ENCODE measurements at places on chromosomes 3 and 15.
A peak's percentile ranks its signal among the peaks of the same experiment; 100 is the strongest.

DNA sequence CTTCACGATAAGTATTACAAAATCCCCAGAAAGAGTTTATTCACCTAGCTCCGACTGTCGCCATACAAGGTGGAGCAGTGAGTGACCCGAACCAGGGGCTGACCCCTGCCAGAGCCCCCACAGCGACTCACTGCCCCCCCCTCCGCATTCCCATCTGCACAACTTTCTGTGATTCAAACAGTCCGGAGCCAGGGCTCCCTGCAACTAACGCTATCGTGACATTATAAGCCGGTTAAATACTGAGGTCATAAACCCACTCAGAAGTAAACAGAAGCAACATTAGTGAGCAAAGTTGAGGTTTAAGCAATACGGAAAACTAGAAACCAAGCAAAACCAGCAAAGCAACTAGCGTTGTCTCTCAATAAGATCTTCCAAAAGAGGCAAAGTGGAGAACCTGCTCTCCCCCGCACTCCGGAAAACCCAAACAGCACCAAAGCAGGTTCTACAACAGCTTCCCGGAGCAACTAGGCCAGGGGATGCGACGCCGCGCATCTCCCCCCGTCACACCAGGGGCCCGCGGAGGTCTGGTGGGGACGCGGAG, 642 bp downstream of the SCAP start:
- peak; percentile 39 for DNase-seq

DNA sequence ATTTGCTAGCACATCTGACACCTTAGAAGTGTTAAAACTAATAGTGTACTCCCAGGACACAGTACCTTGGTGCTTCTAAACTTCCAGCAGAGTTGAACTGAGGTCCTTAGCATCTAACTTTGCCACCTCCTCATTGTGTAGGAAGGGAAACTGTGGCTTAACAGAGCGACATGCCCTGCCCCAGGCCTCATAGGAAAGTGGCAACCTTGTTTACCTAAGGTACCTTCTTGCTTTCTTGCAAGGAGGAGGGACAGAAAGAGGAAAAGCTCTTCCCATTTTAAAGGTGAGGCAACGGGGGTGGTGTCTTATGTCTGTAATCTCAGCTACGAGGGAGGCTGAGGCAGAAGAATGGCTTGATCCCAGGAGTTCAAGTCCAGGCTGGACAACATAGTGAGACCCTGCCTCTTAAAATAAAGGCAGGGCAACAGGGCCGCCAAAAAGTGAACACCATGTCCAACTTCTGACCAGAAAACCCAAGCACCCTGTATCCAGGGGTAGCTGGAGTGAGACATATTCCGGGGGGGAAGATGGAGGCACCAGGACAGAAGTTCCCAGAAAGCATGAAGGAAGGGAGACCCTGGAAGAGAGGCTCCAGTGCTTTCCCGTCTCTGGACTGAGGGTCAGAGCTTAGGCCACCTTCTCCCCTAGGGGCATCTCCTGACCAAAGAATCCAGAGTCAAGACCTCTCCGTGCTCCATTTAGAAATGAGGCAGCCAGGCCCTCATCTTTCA, 540 bp upstream of the KLHL40 start:
- no peak for DNase-seq

DNA sequence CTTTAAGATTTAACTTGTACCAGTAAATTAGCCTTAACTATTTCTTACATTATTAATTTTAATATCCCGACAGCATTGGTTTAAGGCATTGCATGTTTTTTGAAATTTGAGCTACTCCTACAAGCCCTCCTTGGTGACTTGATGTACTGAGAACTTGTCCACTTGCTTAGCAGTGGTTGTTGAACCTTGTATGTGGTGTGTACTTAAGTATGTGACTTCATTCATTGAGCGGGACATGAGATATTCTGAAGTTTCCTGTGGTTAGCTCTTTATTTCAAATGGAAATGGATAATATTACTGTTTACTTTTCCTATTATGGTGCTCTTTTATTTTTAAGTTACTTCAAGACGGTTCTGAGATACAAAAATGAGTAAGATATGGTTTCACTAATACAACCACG, 3.6 kb upstream of the COL6A5 start:
- DNase-seq, result no peak

DNA sequence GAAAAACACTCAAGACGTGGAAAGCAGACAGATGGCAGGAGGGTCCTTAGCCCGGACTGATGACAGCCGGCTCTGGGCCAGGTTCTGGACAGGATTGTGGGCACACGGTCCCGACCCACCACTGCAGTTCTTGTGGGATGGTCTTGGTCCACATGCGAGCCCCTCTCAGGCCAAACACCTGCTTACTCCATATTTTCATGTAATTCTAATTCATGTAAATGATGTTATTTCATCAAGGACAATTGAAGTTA, 32.6 kb downstream of the TM2D3 start:
- DNase-seq, result no peak

- DNase-seq, result no peak
These were observed 142.7 kb downstream of the ULK4 start for GRCh38 chr3:41819236-41819635.

DNA sequence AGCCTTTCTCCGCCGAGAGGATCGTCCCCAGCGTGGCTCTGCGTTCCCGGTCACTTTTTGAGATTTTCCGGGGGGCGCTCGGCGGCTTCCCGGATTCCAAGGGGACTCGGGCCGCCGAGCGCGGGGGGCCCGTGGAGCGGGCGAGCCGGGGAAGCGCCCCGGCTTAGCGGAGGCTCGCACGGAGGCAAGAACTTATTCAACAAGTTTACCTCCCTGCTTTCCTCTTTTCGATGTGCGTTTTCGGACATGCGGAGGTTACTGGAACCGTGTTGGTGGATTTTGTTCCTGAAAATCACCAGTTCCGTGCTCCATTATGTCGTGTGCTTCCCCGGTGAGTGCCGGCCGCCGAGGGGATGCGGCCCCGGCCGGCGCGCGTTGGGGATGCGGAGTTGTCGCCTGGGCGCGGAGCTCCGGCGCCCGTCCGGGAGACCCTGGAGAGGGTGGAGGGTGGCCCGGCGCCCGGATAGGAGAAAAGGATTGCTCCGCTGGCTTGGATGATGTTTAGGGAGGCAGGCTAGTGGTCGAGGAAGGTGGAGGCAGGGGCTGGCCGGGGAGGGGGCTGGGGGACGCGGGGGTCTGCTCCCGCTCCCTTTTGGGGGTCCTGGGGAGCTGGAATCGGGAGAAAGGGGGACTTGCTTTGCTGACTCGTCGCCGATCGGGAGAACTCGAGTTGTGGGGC, 810 bp downstream of the PTPRG start:
- no peak for DNase-seq

- peak; percentile 34 for DNase-seq
These were observed 46.5 kb downstream of the CD86 start for GRCh38 chr3:122101646-122102045.

- DNase-seq, result peak; percentile 22
These were observed 73.0 kb downstream of the SUMF1 start for GRCh38 chr3:4394048-4394447.

DNA sequence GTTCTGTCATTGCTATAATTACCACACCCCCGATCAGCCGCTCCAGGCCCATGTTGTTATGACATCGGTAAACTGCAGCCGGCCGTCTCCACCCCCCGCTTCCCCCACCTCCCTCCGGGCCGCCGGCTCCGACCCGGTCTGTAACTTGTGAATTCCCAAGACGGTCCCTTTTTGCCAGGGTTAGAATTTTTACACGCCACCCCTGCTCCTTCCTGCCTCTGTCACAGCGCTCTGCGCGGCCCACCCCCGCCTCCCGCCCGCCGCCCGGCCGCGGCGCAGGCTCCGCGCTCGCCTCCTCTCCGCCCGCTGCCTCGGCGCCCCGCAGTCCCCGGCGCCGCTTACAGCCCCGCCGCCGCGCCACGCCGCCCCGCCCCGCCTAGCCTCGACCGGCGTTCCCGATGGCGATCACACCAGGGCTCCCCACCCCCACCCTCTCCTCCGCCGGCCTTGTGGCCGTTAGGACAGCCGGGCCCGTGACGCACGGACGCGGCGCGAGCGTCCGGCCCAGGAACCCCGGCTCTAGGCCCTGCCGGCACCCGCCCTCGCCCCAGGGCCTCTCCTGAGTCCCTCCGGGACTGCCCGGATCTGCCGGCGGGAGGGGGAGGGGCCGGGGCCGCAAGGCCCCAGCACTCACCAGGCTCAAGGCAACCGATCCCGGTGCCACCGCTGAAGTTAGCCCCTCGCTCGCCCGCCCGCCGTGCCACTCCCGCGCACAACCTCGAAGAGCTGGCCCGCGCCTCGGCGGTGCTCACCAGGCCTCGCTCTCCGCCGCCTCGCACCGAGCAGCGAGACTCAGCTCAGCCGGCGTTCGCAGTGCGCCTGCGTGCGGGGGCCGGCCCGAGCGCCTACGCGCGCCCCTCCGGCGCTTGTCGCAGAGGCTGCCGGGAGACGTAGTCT, at the start of gene KPNA1:
Gene KPNA1, minus strand, starts transcription at position 817 of the 897 bp plus-strand sequence. CDS start 18,374 bp downstream, outside the sequence.
- DNase-seq, result peak; percentile 87

All from stimulated activated CD4-positive, alpha-beta T cell treated with anti-CD3 and anti-CD28 coated beads, Interleukin-4, amount 100 ng/mL, for 24 hours (primary cell).